ENCODE measurements at places on chromosomes 1 and 21.

DNA sequence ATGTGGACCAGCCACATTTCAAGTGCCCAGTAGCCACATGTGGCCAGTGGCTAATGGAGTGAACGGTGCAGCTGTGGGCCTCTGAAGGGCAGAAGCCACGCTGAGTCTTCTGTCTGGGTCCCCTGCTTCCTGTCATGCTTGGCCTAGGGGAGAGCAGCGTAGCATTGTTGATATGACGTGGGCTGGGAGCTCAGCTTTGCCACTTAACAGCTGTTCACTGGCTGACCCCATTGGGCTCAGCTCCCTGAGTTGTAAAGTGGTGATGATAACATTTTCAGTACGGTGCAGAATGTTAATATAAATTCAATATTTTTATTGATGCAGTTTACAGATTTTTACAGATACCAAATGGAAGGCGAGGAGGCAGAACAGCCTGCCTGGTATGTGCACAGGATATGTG is 4.5 kb downstream of the PODN start:
- DNase-seq = no peak

DNA sequence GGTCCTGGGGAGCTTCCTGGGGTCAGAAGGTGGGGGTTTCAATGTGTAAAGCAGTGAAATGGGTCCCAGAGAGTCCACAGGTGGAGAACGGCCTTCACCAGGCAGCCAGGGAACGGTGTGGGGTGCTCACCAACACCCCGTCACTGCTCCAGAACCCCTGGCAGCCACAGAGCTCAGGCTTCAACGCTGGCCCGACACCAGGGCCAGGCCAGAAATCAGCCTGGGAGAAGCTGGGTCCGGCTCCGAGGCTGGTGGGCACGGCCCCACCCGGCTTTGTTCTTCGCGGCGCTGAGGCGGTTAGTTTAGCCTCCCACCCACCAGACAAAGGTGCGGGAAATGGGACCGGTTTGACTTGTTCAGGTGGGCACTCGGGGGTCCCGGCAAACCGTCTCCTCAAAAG is 24.8 kb upstream of the C1orf159 start:
- no peak for DNase-seq

DNA sequence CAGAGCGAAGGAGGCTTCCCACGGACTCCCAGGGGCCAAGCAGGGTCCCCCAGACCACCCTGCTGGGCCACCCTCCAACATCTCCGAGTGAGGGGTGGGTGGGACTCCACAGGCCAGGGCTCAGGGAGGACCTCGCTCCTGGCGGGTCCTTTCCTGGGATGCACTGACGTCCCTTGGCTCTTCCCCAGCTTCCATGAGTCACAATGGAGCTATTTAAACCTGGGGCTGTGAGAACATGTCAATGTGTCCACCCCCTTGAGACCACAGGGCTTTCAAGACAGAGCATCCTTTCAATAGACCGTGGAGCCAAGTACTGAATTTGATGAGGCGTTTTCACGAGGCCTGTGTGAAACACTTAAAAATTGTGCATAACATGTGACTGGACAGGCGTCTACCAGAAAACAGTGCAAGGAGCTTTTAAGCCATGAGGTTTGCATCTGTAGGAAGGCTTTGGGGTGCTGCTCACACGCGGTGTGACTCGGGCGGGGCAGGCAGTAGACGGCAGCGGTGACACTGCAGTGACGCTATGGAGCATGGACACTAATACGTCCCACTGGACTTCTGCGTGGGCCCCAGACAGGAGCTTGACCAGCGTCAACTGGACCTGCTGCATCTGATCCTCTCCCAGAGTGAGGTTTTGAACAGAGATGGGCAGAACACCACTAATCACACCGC is 24.1 kb upstream of the NPHP4 start:
- no peak for DNase-seq

GRCh38 chr1:5253036-5253435 is 598.6 kb downstream of the AJAP1 start:
- DNase-seq = no peak

GRCh38 chr1:31326461-31326860 is 29.6 kb downstream of the ZCCHC17 start:
- DNase-seq = no peak

- no peak for DNase-seq
These were observed 107.9 kb upstream of the SERTAD4 start for GRCh38 chr1:210124736-210125135.

DNA sequence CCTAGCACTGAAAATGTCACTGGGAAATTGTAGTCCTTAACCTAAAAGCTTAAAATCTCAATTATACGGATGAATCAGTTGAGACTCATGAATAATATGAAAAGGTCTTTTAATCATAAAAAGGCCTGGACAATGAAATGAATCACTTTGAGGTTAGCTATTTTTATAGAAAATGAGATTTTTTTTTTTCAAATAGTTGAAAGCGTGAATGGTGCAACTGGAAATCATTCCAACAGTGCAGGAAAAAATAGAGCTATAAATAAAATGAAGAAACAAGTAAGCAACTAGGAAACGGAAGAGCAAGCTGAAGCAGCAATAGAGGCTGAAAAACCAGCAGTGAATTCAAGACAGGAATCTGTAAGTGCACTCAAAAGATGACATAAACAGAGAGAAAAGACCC is 142.9 kb downstream of the BACH1 start:
- no peak for DNase-seq

DNA sequence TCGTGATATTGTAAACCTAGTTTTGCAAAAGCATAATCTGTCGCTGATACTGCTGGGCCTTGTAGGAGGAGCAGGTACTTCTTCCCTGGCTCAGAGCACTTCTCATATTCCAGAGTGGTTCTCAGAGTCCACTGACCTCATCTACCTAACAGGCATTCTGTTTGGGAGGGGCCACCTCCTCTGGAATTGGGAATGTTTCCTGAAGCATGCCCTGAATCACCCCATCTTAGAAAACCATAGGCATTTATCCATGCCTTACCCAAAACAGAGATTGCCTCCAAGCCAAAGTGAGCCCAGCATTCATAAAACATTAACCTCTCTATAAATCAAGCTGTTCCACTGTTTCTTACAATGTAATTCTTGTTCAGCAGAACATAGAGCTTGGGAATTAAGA is 35.1 kb downstream of the SLC44A3 start:
- no peak for DNase-seq

- no peak for DNase-seq
These were observed 41.2 kb upstream of the RAB4A start for GRCh38 chr1:229229721-229230139.

GRCh38 chr1:12161662-12162458 is 4.9 kb upstream of the TNFRSF1B start:
- DNase-seq = peak; percentile 82

- no peak for DNase-seq
These were observed 12.0 kb downstream of the SLAMF8 start for GRCh38 chr1:159838715-159839114.

DNA sequence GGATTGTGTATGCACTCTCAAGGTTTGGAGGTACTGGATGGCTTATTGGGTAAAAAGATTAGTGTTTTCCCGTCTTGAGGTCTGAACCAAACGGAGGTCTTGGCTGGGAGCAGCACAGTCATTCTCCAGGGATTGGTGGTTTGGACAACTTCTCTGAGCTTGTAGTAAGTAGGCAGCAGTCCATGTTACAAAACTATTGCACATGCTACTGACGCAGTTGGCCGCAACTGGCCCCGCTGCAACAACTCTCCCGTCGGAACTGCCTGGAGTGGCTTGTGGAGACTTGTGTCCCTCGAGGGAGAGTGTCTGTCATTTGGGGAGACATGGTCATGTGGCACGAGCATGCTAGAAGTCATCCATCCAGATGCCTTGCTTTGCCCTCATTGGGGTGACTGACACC is 276.0 kb downstream of the TM2D1 start:
- no peak for DNase-seq

DNA sequence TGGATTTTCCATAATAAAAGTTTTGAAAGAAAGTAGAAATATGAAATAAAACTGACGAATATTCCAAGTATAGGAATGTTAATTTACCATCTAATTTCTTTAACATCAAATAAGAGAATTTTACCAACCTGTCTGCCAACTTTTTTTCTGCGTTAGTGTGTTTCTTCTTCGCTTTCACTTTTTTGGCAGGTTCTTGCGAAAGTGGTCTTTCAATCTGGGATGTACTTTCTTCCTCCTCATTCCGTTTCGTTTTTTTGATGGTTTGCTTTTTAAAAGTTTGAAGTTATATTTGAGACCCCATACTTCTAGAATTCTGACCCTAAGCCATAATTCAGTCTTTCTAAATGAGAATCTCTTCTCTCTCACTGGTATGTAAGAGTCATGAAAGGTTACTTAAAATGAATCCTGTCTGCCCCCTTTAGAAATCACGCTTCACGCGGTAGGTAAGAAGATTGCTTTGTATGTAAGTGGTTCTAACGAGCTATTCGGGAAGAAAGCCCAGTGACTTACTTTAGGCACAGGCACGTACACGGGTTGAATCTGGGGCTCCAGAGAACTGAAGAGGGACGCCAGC is 580 bp downstream of the RBM34 start:
- DNase-seq = peak; percentile 33

- DNase-seq = no peak
These were observed 72.6 kb downstream of the PGM1 start for GRCh38 chr1:63665824-63666223.

DNA sequence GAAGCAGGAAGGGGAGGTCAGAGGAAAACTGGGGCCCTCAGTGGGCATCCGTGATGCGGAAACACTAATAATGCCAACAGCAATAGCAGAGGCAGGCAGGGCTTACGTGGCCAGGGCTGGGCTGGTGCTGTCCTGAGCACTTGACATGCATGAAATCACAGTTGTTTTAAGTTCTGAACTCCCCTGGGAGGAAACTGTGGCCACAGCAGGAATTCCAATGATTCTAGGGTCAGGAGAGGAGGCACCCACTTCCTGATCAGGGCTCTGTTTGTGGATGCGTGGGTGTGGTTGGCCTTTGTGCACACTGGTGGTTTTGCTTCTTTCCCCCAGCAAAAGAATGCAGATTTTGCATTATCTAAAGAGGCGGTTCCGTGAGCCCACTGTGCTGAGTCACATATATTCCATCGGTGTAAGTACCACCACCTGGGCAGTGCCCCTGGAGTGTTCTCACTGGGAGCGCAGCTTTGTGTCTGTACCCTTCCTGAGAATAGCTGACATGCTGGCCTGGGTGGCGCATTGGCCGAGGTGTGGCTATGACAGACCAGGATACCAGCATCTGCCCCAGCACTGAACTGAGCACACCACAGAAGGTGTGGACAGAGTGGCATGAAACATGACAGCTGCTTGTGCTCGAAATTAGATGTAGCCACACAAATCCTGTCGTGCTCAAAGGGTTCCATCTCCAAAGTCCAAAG is 71.0 kb downstream of the PDE9A start:
- DNase-seq = peak; percentile 41

GRCh38 chr1:218200979-218201378 is 84.1 kb upstream of the RRP15 start:
- no peak for DNase-seq

DNA sequence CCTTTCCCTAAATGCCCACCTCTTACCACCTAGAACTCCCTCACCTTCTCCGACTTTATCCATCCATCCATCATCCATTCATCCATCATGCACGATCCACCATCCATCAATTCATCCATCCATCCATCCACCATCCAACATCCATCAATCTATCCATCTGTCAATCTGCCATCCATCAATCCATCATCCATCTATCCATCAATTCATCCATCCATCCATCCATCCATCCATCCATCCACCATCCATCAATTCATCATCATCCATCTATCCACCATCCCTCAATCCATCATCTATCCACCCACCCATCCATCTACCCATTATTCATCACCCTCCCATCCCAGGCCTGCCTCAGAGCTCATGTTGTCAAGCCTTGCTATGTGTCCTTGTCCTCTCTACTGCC is 34.5 kb downstream of the WNT3A start:
- DNase-seq = no peak

DNA sequence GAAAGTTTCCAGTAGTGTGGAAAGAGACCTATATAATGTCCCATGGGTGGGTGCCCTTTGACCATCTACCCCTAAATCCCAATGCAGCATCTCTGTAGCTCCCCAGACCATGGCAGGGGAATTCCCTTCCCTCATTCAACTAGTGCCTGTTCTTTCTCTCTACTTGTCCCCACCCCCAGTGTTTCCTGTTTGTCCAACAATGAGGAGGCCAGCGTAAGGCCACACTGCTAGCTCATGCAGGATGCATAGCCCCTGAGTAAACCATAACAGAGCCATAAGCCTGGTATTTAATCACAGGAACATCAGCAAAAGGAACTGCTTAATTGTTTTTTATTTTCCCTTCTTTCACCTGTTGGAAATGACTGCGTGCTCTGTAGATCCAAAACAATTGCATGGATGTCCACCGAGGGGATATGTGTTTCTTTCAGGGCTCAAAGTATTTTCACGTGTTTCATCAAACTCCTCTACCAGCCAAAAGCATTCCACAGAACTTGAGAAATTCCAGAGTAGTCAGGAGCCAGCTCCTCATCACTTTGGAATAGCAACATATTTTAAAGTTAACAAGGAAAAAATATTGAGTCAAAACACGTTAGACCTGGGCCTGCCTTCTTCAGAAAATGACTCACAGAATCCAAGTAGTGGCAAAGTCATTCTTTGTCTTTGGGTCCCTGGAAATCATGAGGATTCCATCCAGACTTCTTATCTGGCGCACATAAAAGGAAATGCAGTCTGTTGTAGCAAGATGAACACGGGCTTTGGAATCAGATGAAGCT is 162.5 kb upstream of the SGIP1 start:
- no peak for DNase-seq

DNA sequence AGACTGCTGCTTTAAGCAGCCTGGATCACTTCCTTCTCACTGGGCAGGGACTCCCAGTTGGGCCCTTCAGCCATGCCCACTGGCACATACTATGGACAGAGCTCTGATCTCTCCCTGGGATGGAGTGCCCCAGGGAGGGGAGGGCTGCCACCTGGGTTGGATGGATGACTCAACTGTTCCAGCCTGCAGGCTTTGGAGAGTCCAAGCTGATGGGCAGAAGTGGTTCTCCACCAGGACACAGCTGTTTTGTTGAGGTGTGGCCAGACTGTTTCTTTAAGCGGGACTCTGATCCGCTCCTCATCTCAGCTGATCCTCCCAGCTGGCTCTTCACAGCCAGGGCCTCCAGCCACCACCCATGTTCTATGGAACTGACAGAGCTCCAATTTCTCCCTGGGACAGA is 166.9 kb downstream of the MAGI3 start:
- DNase-seq = no peak

GRCh38 chr1:2300851-2301606 is 72.9 kb downstream of the SKI start:
- DNase-seq = no peak

DNA sequence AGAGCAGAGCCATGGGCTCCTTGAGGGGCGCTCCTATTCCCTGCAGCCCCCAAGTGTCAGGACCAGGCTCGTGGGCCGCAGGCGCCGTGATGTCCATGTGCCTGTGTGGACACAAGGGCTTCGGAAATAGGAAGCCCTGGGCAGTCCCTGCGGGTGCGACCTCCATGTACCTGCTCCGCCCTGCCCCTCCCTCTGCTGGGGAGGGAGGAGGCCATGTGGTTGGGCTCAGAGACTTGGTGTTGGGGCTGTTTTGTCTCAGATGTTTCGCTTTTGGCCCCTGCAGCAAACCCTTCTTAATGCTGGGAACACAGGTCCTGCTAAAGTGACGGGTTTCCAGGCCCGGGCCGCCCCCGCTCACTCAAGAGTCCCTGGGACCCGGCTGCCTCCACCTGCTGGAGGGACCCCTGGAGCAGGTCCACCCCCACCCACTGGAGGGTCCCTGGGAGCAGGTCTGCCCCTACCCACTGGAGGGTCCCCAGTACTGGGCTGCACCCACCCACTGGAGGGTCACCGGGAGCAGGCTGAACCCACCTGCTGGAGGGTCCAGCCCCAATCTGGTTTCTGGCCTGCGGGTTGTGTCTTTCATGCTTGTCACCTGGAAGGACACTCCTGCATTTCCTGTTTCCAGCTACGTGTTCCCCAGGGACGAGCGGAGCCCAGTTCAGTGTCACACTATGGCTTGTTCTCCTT is 156.5 kb downstream of the PEX14 start:
- DNase-seq = no peak

Data from smooth muscle cell of the brain vasculature (primary cell).